HuH-7 (cell line): ENCODE measurements at places on chromosomes 3 and 15.

- DNase-seq, result peak; percentile 78
These were observed 48.6 kb downstream of the SLC12A8 start for GRCh38 chr3:125163739-125164601.

- DNase-seq, result no peak
These were observed at the start of gene HCLS1 for GRCh38 chr3:121660356-121661171. Gene HCLS1 (minus strand): TSS chr3:121660903. CDS start chr3:121658347, 2,556 bp downstream.

GRCh38 chr3:16072420-16073110 lies 101.9 kb upstream of the GALNT15 start:
- DNase-seq, result no peak

DNA sequence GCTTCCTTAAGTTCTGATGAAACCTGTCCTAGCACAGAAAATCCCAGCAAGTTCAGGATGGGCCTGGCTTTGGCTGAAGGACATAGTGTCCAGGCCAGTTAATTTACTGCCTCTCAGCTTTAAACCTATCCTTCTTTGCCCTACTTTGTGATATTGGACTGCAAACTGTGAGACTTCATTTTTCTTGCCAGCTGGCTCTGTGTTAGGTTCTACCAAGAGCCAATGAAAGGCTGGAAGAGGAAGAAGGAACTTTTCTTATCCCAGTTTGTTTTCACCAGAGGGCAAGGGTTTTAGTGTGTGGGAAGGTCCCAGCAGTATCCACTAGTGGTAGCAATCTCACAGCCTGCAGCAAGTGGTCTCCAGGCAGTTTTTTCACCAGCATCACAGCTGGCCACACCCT lies 18.2 kb downstream of the DCUN1D1 start:
- no peak for DNase-seq

DNA sequence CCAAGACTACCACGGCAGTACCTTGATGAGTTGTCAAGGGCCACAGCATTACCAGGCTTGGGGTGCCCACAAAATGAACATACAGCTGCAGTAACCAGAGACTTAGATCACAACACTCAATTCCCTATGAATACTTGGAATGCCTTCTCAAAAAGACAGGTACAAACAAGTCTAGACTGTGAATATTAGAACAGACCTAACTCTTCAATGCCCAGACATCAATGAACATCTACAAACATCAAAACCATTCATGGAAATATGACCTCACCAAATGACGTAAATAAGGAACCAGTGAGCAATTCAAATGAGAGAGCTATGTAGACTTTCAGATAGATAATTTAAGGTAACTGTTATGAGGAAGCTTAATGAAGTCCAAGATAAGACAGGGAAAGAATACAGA lies 185.1 kb upstream of the POU1F1 start:
- DNase-seq, result no peak

GRCh38 chr3:7506606-7507180 lies 645.8 kb downstream of the GRM7 start:
- no peak for DNase-seq

- DNase-seq, result no peak
These were observed 26.7 kb upstream of the NDUFB4 start for GRCh38 chr3:120569222-120570057.

GRCh38 chr3:189907803-189908202 lies 212.9 kb downstream of the P3H2 start:
- no peak for DNase-seq

- DNase-seq, result no peak
These were observed 1098.3 kb downstream of the NAALADL2 start for GRCh38 chr3:175957427-175957826.

- DNase-seq, result no peak
These were observed 5.0 kb upstream of the CAND2 start for GRCh38 chr3:12791430-12791829.

- DNase-seq, result no peak
These were observed 16.2 kb downstream of the FYCO1 start for GRCh38 chr3:45979378-45979777.

- no peak for DNase-seq
These were observed 64.9 kb downstream of the GHSR start for GRCh38 chr3:172383306-172383796.

- no peak for DNase-seq
These were observed 19.3 kb upstream of the SPG21 start for GRCh38 chr15:65008983-65009382.

DNA sequence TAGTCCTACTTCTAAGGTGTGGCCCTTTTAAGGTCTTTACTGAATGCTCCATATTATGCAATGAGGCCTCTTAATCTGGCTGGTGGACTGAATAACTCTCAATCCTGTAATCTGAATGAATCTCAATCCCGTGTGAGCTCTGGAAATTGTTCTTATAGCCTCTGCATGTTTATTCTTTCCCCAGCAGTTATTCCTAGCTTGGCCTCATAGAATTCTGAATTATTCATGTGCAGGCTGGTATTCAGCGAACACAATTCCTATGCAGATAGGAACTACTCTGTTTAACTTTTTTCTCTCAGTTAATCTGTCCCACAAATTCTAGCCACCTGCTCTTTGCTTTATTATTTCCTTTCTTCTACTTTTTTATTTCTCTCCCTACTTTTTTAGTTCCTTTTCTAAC lies 44.3 kb upstream of the XRN1 start:
- no peak for DNase-seq

DNA sequence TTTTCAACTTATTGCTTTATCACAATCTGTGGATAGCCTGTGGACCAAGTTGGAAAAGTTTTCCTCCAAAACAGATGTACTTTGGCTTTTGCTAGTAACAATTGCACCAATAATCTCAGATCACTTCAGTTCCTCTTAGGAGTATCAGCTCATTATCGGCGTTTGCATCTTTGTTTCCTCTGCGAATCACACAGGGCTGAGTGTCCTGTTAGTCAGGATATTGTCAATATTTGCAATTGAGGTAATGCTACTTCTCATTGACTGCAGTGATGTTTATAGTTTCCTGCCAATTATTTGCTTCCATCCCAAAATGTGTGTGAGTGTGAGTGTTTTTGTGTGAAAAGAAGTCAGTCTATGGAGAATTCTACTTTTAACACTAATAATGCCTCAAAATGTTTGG lies 545.0 kb downstream of the SI start:
- DNase-seq, result no peak

DNA sequence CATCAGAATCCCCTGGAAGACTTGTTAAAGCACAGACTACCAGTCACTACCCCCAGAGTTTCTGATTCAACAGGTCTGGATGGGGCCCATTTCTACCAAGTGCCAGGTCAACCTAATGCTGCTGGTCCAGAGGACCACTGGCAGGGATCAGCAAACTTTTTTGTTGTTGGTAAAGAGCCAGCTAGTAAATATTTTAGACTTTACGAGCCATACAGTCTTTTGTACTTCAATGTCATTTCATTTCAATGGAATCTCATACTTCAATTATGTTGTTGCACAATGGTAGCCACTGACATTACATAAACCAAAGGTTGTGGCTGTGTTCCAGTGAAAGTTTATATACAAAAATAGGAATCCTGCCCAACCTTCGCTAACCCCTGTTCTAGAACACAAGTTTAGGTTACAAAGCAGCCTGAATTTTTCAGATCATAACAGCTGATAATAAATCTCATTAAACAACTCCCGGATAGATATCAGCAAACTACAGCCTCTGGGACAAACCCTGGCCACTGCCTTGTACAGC lies 28.7 kb downstream of the ULK4 start:
- no peak for DNase-seq

DNA sequence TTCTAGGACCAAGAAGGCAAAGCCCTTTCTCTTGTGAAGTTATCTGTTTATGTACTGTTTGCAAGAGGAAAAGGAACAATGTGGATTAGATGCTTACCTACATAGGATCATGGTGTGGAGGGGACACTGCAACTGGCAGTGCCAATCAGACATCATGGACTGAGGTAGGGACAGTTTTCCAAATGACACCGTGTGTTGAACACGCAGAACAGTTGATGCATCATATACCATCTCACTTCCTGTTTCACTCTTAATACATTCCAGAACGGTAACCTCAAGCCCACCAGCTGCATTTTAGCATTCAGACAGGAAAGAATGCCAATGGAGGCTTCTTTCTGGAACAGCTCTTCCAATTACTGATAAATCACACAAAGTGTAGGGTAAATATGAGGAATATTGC lies 397.7 kb upstream of the LMCD1 start:
- no peak for DNase-seq

DNA sequence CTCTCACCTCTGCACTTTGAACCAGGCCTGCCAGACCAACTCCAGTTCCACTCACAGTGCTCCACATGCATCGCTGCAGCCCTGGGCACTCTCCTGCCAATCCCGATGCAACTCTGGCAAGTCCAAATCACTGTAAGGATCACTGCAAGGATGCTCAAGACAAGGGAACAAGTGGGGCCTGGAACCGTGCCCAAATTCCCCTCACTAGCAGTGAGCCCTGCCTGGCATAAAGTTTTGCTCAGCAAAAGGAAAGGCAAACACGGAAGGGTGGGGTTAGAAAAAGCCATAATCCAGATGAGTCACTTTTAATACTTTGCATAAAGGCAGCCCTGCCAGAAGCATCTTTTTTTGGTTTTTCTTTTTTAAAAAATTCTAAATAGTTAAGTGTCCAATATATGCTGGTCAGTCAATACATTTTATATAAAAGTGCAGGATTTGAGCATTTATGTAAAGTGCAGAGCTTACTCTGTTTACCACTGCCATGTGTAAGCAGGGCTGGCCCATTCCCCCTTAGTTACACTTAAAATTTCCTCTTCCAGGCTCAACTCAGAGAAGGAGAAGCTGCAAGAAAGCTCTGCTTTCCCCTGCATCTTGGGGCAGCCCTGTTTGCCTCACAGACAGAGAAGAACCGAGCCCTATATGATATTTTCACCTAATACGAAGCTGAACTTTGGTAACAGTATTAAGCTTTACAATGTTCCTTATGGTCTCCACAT lies 102.2 kb downstream of the CD47 start:
- no peak for DNase-seq

- DNase-seq, result no peak
These were observed 10.2 kb downstream of the GCSAM start for GRCh38 chr3:112122870-112123269.

DNA sequence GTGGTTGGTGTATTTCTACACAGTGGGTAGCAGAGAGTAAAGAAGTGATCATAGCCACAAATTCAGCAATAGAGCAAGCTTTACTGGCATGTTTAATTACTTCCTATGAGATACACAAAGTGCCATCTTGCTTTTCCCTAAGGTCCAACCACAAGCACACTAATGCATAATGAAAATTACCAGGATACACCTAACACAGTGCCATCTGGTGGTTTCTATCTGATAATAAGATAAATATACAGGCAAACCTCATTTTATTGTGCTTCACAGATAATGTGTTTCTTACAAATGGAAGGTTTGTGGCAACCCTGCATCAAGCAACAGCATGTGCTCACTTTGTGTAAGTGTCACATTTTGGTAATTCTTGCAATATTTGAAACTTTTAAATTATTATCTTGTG lies 223.0 kb downstream of the NSUN3 start:
- DNase-seq, result no peak

- DNase-seq, result no peak
These were observed 775.4 kb downstream of the ROBO1 start for GRCh38 chr3:78992400-78992799.

- no peak for DNase-seq
These were observed 758.0 kb downstream of the NTRK3 start for GRCh38 chr15:87498560-87498959.

GRCh38 chr3:66910266-66911055 lies 87.6 kb upstream of the KBTBD8 start:
- no peak for DNase-seq

DNA sequence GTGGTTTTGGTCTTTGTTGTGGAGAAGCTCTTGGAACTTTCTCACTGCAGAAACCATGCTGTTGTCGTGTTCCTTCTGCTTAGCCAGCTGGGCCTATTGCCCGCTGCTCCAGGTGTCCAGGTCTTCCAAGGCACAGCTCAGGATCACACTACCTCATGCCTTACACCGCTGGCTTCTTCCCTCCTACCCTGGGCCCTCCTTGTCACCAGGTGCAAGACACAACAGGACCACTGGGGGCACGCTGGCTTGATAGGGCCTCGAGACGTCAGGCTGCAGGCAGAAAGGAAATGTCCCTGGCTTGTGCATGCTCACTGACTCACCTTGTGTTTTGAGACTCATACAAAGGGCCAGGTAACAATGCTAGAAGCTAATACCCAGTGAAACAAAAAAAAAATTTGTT lies 32.3 kb downstream of the PAQR9 start:
- DNase-seq, result peak; percentile 34

DNA sequence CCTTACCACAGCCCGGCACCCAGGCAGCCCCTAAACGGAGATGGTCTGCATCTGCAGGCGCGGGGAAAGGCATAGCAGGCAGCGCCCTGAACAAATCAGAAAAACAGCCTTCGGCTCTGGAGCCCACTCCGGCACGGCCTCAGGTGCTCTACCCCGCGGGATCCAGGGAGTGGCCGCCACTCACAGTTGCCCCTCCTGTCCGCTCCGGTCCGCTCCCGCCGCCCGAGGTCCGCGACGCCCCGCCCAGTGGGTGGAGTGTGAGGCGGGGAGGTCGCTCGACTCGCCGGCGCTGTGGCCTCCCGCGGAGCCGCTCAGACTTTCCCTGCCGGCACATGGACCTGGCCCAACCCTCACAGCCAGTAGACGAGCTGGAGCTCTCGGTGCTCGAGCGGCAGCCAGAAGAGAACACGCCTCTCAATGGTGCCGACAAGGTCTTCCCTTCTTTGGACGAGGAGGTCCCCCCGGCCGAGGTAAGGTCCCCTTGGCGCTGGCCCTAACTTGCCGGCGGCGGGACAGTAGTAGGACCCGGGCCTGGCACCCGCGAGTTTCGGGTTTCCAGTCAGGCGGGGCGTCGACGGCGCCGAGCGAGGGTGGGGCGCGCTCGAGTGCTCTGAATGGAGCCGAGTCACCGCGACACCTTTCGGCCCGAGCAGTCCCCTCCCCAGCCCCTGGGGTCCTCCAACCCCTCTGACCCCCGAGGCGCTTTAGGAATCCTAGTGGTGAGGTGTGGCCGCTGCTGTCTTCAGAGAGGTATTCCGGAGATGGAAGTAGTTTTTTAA lies at the start of gene C3orf52:
Gene C3orf52, plus strand, starts transcription at position 314 of the 779 bp plus-strand sequence. Its CDS starts 19 bp downstream, at position 333.
- DNase-seq, result peak; percentile 97

- DNase-seq, result no peak
These were observed 93.8 kb downstream of the FHIT start for GRCh38 chr3:61157414-61157813.

DNA sequence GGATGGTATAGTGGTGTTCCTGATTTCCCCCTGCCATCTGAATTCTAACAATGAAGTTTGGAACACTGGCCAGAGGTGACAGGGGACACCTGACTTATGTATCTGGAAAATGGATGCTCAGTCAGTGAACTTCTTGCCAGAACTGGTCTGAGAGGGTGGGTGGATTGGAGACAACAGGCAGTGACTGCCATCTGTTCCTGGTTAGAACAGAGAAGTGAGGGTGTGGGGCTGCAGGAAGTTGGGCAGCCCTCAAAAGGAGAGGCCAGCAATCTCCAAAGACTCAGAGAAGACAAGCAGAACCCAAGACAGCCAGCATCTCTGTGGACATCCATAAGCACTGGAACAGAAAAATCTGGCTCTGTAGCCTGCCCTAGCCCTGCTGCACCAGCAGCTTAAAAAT lies 50.5 kb downstream of the ANP32A start:
- no peak for DNase-seq

- DNase-seq, result no peak
These were observed 287.5 kb downstream of the ULK4 start for GRCh38 chr3:41674449-41674848.

GRCh38 chr3:34109846-34110245 lies 311.4 kb downstream of the PDCD6IP start:
- no peak for DNase-seq
